ENCODE measurements at places on chromosomes 11 and 22. TPM values are rescaled to one million over a fixed set of nuclear protein-coding genes. Genes with fewer than 3 reads are reported as not detected.
A peak's percentile ranks its signal among the peaks of the same experiment; 100 is the strongest.

Gene NRGN
- 33.2 TPM for total RNA-seq

Gene SMTNL1
- not detected for total RNA-seq

DNA sequence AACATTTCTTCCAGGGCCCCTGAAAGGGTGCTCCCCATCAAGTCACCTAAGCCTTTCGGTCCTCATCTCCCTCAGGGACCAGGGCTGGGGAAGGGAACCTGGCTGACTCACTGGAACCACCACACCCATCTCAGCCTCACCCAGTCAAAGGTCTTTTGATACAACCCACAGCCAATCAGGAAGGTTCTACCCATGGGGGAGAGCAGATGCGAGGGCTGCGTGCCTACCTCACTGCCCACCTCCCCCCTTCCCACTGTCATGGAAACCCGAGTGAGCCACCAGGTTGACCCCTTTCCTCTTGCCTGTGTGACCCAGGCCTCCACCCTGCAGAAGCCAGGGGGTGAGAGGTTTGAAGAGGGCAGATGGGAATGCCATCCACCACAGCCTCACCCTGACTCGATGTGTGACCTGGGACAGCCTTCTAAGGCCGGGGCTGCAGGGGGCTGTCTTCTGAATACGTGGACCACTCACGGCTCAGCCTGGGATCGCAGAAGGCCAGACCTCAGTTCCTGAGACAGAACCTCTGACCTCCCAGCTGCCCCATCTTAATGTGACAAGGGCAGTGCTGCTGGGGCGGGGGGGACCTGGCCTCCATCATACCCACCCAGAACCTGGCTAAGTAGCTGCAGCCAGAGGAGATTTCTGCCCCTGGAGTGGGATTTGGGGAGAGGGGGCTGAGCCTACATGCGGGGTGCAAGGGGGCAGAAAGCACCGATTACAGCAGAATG is 2.7 kb downstream of the MDK start:
- H3K27me3 ChIP-seq, result no peaks in the 10 kb centered on the region
- H3K4me1 ChIP-seq, result no peaks in the 10 kb centered on the region
- DNase-seq, result no peak

GRCh38 chr11:31246451-31247165 is 122.9 kb downstream of the DCDC1 start:
- H3K36me3 ChIP-seq, result no peaks in the 10 kb centered on the region
- H3K4me1 ChIP-seq, result no peaks in the 10 kb centered on the region
- H3K4me3 ChIP-seq, result no peak overlapping the region
- no peak overlapping the region for H3K27ac ChIP-seq
- DNase-seq, result no peak
- H3K27me3 ChIP-seq, result no peaks in the 10 kb centered on the region

DNA sequence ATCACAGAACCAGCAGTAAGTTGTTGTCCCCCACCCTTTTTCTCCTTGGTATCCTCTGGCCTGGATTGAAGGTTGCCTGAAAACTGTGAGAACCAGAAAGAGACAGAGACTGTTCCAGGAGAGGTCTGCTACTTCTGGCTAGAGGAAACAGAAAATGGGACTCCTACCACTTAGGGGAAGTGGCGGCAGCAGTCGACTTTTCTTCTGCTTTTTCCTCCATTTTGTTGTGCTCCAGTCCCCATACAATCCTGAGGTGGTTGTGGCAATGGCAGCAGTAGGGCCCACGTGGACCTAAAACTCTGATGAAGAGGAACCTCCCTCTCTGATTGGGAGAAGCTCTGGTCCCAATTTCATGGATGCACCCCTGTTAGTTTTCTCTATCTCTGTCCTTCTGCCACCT is 76.0 kb upstream of the SORL1 start:
- no peak overlapping the region for H3K4me3 ChIP-seq
- DNase-seq, result no peak
- H3K36me3 ChIP-seq, result no peaks in the 10 kb centered on the region
- H3K27me3 ChIP-seq, result no peaks in the 10 kb centered on the region

GRCh38 chr22:32801537-32802236 is at the start of gene TIMP3:
Gene TIMP3 (plus strand): TSS chr22:32801705. CDS start chr22:32802002, 297 bp downstream.
- DNase-seq, result no peak
- H3K4me1 ChIP-seq, result peaks cover 8% of the 10 kb centered on the region
- peak within 1 kb of the TSS; percentile 10 for H3K27ac ChIP-seq
- H3K27me3 ChIP-seq, result no peaks in the 10 kb centered on the region

Measured in aorta (tissue), 5 donors.